MCF 10A (cell line): ENCODE measurements at places on chromosomes 4 and X.

DNA sequence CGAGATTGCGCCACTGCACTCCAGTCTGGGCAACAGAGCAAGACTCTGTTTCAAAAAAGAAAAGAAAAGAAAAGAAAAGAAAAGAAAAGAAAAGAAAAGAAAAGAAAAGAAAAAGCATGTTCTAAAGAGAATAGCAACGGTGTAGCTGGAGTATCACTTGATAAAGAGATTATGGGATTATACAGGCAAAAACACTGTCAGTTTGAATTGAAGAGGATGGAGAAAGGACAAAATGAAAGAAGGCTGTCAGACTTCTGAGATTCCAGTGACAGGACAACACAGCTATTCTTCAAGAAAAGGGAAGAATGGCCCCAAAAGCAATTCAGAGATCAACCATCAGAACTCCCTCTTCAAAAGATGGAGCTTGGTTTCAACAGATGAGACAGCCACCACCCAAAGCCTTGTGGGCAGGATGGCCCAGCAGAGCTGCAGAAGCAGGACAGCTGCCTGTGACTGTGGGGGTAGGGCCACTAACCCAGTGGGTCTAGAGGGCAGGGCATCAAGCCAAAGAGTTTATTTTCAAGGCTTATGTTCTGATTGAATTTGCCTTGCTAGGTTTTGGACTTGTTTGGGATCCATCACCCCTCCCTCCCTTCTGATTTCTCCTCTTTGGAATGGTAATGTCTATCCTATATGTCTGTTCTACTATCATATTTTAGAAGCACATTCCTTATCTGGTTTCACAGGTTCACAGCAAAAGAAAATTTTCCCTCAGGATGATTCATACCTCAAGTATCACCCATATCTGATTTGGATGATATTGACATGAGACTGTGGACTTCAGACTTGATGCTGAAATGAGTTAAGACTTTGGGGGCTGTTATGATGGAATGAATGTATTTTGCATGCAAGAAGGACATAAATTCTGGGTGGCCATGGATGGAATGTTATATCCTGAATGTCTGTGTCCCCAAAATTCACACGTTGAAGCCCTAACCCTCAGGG lies 17.5 kb downstream of the RFC1 start:
- DNase-seq: no peak

- peak; percentile 12 for DNase-seq
Measured at GRCh38 chrX:118652717-118653116, 74.7 kb upstream of the IL13RA1 start.

DNA sequence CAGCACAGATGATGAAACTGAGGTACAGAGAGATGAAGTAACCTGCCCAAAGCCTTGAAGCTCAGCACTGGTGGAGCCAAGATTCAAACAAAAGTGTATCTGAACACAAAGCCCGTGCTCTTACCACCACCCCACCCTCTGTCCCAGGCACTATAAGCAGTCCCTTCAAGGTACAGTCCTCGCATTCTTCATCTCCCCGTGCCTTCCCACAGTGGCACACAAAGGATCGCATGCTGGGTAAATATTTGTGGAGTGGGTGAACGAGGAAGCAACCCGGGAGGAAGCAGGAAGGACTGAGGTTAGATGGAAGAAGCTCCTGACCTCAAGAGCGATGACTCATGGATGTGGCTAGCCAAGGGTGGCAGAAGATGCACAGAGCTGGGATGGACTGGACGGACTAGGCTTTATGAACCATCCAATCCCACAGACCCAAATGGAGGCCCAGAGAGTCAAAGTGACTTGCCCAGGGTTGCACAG lies 18.4 kb downstream of the IQSEC2 start:
- DNase-seq: peak; percentile 81

DNA sequence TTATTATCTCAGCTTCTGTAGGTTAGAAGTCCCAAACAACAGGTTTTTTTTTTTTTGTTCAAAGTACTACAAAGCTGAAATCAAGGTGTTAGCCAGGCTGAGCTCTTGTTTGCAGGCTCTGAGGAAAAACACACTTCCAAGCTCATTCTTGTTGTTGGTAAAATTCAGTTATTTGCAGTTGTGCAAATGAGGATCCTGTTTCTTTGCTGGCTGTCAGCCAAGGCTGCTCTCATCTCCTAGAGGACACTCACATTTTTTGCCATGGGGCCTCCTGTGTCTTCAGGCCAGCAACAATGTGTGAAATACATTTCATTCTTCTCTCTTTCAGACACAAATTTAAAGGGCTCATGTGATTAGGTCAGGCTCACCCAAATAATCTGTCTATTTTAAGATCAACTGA lies 60.3 kb upstream of the HSD17B10 start:
- peak; percentile 35 for DNase-seq

- DNase-seq: no peak
Measured at GRCh38 chr4:78788007-78788889, 12.1 kb downstream of the BMP2K start.

GRCh38 chr4:94653095-94653649 lies 104.6 kb upstream of the BMPR1B start:
- DNase-seq: no peak

GRCh38 chrX:79367907-79368306 lies 773 bp upstream of the ITM2A start:
- DNase-seq: no peak

- peak; percentile 91 for DNase-seq
Measured at GRCh38 chr4:100348473-100348872, 158.2 kb upstream of the DDIT4L start.

GRCh38 chr4:70471897-70472296 lies at the start of gene MUC7:
Gene MUC7 (plus strand): TSS chr4:70472197. CDS start chr4:70474022, 1,825 bp downstream.
- no peak for DNase-seq

DNA sequence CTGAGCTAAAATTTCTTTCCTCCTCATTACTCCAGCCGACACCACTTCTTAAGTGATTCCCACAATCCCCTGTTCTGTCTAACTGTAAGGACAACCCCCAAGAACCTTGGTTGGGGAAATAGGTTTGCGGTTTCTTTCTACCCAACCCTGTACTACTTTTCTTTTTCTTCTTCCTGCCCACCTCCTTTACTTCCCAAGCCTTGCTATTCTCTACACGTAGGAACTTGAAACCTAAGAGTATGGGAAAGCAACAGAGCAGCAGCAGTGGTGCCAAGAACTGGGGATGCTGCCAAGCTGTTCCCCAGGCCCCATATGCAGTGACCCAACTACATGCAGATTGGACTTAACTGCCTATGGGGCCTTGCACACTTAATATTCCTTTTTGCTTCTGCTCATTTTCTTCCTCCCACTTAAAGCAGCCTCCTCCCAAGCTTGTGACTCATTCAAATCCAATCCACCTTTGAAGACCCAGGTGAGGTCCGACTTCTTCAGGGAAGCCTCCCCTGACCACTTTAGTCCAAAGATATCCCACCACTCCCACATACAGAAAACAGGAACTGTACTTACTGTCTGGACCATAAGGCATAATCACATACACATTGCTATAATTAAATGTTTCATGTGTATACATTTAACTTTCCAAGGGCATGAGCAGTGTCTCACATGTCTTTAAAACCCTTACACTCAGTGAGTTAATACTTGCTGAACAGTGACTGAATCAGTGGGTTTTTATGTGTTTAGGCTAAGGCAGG lies 1.7 kb downstream of the FAM120C start:
- peak; percentile 57 for DNase-seq

- no peak for DNase-seq
Measured at GRCh38 chr4:155966171-155966570, 12.5 kb upstream of the CTSO start.

DNA sequence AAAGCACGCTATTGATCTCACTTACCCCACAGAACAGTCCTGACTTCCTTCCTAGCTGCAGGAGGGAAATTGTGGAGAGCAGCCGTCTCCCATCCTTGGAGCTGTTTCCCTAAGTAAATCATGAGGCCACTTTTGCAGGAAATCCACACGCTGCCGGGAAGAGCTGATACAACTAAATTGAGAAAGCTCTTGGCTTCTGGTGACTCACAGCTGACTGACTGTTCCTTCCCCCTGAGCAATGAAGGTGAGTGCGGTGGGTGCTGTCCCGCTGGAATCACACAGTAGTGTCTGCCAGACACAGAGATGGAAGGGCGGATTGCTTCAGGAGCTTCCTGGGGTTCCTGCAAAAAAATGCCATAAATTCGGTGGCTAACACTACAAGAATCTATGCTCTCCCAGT lies 268.9 kb downstream of the ASMT start:
- peak; percentile 57 for DNase-seq

GRCh38 chr4:88738180-88738579 lies 40.6 kb upstream of the NAP1L5 start:
- no peak for DNase-seq

- DNase-seq: peak; percentile 63
Measured at GRCh38 chrX:118807151-118808017, 16.2 kb upstream of the ZCCHC12 start.

- no peak for DNase-seq
Measured at GRCh38 chr4:141081921-141082395, 51.3 kb downstream of the RNF150 start.

DNA sequence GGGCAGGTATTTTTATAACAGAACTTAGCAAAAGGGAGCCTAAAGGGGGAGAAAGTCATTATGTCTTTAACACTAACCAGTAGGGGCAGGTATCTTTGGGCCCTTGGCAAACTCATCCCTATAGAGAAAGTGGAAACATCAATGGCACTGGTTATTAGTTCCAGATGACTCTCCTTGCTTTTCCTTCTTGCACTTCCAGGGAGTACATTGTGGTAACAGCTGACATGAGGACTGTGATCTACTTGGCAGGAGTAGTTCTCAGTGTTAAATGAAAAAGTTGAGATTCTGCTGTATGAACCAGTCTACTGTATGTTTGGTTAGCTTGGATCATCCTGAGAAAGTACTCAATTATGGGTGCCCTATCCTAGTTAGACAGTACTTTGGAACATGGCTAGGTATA lies 93.6 kb downstream of the ATXN3L start:
- DNase-seq: no peak

GRCh38 chrX:123962006-123962467 lies 531 bp downstream of the STAG2 start:
- no peak for DNase-seq

GRCh38 chr4:335515-335914 lies 2.1 kb upstream of the ZNF141 start:
- no peak for DNase-seq

GRCh38 chr4:108703370-108703769 lies 53.0 kb downstream of the OSTC start:
- no peak for DNase-seq

DNA sequence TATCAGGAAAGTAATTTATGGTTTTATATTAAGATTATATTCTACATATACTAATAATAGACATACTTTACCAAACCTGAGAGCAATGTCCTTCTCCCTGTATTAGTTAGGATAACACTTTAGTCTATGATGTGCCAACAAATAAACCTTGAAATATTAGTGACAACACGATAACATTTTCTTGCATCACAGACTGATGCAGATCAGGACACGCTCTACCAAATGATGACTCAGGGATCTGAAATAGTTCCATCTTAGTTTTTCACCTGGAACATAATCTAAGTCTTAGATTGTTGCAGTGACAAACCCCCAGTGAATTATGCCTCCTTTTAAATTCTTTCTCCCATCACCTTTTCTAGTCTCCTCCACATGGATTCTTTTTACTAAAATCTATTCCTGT lies 214.2 kb downstream of the CLCN4 start:
- DNase-seq: peak; percentile 23

GRCh38 chr4:27085396-27085795 lies 224.8 kb downstream of the STIM2 start:
- DNase-seq: no peak

- DNase-seq: no peak
Measured at GRCh38 chr4:53185869-53186585, 179.8 kb downstream of the SCFD2 start.

- no peak for DNase-seq
Measured at GRCh38 chr4:118712872-118713271, 27.7 kb downstream of the METTL14 start.

GRCh38 chrX:106963111-106963510 lies 36.9 kb downstream of the MORC4 start:
- DNase-seq: no peak

- no peak for DNase-seq
Measured at GRCh38 chr4:83660578-83660977, 124.7 kb downstream of the GPAT3 start.

DNA sequence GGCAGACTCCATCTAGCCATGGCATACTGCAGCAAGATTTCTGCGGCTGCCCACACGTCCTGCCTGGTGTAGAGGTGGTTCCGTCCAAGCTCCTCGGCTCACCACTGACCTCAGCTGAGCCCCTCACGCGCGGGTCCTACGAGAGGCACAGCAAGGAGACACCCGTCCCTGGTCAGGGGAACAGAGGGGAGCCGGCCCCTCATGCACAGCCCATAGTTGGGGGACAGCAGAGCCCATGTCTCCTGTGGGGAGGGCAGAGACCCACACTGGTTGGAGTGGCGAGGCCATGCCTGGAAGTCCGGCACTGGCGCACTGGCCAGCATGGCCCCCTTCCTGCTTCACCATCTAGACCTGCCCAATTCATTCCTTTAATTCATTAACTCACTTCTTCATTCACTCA lies 80.8 kb downstream of the HTRA3 start:
- no peak for DNase-seq

GRCh38 chr4:152537881-152538280 lies 2.0 kb upstream of the FBXW7 start:
- DNase-seq: no peak

DNA sequence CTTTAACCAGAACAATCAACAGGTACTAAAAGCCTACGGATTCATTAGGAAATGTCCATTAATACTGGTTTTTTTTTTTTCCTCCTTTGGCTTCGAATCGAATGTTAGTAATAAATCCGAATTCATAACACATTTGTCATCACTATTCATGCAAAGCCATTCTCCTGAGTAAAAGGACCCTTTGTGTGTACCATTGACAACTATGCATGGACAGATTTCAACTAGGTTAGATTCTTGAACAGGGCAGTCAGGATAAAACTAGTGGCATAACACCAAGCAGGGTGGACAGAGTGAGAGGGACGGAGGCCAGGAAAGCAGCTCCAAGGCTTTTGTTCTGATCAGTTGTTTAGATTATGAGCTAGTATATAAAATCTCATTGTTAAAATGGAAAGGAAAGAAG lies 1722.0 kb upstream of the TENM3 start:
- no peak for DNase-seq

- no peak for DNase-seq
Measured at GRCh38 chr4:87363552-87363951, 27.4 kb downstream of the HSD17B11 start.

DNA sequence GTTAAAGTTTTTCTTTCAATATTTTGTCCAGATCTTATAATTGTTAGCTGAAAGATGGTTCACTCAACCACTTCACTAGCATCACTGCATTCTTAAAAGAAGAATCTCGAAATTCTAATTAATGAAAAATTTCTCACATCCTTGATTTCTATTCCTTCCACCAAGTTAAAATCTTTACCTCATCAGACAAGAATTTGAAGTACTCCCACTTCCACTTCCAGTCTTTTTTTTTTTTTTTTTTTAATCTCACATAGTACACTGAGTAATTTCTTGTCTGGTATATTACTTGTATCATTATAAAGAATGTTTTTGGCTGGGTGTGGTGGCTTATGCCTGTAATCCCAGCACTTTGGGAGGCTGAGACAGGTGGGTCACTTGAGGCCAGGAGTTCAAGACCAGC lies 73.2 kb downstream of the FBXW7 start:
- no peak for DNase-seq

DNA sequence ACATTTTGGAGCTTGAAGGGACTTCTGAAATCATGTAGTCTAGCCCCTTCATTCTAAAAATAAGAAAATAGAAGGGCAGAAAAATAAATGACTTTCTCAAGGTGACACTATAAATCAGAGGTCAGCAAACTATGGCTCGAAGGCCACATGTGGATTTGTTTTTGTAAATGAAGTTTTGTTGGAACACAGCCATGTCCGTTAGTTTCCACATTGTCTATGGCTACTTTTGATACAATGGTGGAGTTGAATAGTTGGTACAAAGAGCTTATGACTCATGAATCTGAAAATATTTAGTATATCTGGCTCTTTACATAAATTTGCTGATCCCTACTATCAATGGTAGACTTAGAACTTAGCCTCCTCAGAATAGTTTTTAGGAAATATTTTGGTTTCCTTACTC lies 302.4 kb upstream of the PRPS2 start:
- no peak for DNase-seq
